Purkinje cell (primary cell): ENCODE measurements at places on chromosomes 6 and 20. TPM values are rescaled to one million over a fixed set of nuclear protein-coding genes. Genes with fewer than 3 reads are reported as not detected.

The KIF6 gene
- 0.30 and 3.4 TPM in 2 replicates for polyA plus RNA-seq

The MRPL2 gene
- polyA plus RNA-seq, result 48.1 and 61.6 TPM in 2 replicates

The L3MBTL3 gene
- 0.48 and 1.2 TPM in 2 replicates for polyA plus RNA-seq

The TUBB1 gene
- not detected in 2 replicates for polyA plus RNA-seq

The NKAPL gene
- polyA plus RNA-seq, result 6.6 and 12.0 TPM in 2 replicates

The C20orf202 gene
- polyA plus RNA-seq, result 0.70 and 3.3 TPM in 2 replicates

The OR2H2 gene
- polyA plus RNA-seq, result 12.3 and 14.3 TPM in 2 replicates

The HLA-G gene
- polyA plus RNA-seq, result not detected in 2 replicates

The KCNG1 gene
- 0.93 TPM in 1 of 2 replicates, not detected in the other for polyA plus RNA-seq

The RHAG gene
- not detected in 2 replicates for polyA plus RNA-seq
